GM13977 (cell line): ENCODE measurements at places on chromosomes 5 and 9.

DNA sequence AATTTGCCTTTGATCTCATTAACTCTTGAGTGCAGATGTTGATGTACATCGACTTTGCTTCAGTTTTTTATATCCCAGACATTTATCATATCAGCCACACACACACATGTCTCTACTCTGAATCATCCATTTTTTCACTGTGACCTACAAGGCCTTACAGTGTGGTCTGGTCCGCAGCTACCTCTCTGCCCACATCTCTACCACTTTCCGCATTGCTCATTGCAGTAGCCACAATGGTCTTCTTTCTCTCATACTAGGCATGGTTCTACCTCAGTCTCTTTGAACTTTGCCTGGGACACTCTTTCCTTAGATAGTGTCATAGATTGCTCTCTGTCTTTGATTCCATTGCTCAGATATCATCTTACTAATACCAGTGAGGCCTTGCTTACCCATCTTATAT lies 87.9 kb upstream of the FSD1L start:
- peak; percentile 12 for DNase-seq

DNA sequence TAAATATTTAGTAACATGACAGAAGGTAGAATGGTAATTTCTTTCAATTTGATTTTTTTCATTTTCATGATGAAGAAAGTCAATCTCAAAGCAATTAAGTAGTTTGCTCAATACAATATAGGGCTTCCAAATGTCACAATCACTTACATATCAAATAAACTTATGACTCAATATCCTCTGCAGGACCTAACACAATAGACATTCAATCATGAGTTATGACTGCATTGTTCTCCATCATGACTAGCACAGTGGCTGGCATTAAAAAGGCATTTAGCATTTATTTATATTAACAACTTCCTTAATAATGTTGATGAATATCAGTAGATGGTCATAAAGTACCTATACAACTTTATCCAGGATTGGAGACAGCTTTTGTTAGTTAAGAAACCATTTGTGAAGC lies 1499.6 kb downstream of the EFNA5 start:
- DNase-seq: no peak

DNA sequence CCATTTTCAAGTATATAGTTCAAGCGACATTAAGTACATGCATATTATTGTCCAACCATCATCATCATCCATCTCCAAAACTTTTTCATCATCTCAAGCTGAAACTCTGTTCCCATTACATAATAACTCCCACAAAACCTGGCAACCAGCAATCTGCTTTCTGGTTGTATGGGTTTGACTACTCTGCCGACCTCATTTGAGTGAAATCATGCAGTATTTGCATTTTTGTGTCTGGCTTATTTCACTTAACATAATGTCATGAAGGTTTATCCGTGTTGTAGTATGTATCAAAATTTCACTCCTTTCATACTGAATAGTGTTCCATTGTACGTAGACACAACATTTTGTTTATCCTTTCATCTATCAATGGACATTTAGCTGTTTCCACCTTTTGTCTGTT lies 74.8 kb downstream of the SGCD start:
- no peak for DNase-seq

GRCh38 chr5:72749362-72749997 lies 67.0 kb upstream of the TNPO1 start:
- no peak for DNase-seq

- no peak for DNase-seq
These were observed 46.3 kb upstream of the GLIS3 start for GRCh38 chr9:4346131-4346530.

- DNase-seq: no peak
These were observed 142.2 kb upstream of the MAP3K1 start for GRCh38 chr5:56673171-56673570.

DNA sequence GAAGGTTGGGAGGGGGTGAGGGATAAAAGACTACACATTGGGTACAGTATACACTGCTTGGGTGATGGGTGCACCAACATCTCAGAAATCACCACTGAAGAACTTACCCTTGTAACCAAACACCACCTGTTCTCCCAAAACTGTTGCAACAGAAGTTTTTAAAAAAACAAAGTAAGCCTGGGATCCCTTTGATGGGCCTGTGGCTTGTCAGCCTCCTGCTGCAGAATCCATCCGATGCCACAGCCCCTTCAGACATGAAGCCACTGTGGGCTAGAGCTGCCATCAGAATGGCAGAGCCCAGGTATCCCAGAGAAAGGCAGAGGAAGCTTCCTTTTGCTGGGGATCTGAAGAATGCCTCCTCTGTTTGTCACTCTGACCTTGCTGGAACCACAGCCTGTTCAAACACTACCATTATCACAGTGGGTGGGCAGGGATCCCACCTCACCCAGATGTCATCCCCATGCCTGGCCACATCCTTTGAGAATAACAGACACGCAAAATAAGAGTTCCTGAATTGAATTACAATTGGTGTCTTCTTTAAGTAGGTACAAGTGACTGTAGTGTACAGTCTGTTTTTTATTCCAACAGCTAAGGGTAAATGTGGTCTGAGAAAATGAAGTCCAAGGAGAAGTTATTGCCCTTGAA lies 78.1 kb upstream of the DIRAS2 start:
- no peak for DNase-seq

DNA sequence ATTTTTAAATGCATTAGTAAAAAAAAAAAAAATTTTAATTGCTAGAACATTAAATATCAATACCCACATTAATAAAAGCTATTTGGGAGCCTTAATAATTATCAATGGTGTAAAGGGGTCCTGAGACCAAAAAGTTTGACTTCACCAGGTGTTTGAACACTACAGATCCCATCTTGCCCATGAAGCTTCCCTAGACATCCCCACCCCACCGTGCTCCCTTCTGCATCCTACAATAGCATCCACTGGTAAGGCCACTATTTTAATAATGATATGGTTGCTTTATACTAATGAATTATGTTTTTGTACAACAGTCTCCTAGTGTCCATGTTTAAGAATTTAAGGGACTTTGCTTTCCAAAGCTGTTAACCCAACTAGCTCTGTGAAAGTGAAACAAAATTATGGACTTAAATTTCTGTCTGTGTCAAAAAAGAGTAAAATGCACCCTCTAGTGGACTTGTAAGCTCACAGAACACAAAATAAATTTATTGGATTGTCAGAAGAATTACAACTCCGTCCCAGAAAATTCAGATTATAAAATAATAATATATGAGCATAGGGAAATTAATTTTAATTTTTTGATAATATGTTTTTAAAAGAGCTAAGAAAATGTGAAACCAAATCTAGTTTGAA lies 76.0 kb downstream of the ARL15 start:
- peak; percentile 48 for DNase-seq

DNA sequence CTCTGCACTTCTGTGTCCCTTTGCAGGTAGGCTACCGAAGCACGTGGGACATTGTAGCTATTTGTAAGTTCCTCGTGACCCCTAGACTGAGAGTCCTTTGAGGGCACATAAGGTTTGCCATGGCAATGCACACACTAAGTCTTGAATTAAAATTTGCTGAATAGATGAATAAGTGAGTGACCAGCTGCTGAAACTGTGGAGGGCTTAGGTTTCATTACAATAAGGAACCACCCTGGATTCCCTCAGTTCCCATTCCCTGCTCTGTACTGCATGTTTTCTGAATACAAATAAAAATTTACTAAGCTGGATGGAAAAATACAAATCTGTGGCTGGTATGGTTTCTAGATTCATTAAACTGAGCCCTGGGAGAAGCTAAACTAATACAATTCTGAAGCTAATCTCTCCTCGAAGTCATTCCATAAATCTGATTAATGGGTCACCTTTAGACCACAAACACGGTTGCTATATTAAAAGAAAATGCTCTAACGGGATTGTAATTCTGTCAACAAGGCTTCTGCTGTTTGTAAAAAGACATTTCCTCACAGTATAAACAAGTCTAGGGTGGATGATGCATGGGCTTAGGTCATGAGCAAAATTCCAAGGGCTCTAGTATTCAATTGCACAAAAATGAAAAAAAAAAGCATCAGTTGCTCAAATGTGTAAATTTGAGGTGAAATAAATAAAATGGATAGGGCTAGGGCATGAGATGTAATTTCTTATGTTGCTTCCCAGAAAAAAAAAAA lies 172.3 kb downstream of the ATP10B start:
- DNase-seq: no peak

DNA sequence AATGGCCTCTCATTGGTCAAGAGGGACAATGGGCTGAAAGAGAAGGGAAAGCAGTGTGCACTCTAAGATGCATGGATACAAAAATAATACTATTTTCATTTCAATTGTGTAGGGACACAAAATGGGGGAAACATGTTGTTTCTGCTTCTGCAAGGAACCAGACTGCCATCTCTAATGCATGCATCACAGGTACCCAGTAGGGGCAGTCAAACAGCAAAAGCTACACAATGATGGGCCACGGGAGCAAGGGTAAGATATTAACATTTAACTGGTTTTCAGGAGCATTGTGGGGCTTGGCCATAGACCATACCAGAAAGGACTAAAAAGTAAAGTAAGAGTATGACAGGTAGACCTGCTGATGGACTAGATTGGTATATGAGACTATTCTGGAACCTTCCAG lies 535.8 kb downstream of the SPATA31D1 start:
- no peak for DNase-seq

GRCh38 chr9:110835404-110835803 lies 166.8 kb downstream of the MUSK start:
- no peak for DNase-seq

GRCh38 chr5:165015126-165015525 lies 1509.7 kb downstream of the MAT2B start:
- DNase-seq: no peak

DNA sequence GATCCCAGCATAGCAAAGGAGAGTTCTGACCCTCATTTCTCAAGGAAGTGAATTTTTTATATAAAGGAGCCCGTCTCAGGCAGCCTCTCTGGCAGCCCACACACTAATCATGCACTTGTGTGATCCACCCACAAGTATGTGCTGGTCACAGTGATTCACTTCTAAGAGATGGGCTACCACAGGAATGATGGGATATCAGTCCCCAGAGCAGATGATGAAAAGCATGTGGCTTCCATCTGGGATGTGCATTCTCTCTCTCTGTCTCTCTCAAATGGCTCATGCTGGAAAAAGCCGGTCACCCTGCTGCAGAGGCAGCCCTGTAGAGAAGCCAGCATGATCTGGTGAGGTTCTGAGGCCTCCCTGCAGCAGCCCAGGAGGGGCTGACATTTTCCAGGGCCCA lies 74.2 kb upstream of the ADCY2 start:
- DNase-seq: no peak

GRCh38 chr5:33346534-33346933 lies 94.2 kb upstream of the TARS1 start:
- DNase-seq: no peak

DNA sequence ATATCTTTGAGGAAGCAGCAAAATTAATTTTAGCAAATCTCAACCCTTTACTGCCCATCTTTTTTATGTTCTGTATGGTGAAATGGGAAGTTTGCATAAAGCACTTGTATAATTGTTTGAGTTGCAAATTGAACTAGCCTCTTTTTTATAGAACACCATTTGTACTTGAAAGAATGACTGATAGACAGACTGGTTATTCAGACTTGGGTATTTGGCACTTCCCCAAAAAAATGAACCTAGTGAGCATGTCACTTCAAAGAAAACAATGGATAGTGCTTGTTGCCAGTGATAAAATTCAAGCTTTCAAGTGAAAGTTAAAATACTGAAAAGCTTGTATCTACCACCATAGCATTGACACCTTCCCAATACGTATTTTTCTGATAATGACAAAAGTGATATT lies 115.8 kb downstream of the ERCC6L2 start:
- DNase-seq: no peak

GRCh38 chr9:14339746-14340145 lies 25.8 kb upstream of the NFIB start:
- no peak for DNase-seq

GRCh38 chr5:55691265-55692105 lies 20.6 kb downstream of the SLC38A9 start:
- DNase-seq: peak; percentile 57

GRCh38 chr5:110354311-110354710 lies 372.2 kb downstream of the TMEM232 start:
- no peak for DNase-seq

DNA sequence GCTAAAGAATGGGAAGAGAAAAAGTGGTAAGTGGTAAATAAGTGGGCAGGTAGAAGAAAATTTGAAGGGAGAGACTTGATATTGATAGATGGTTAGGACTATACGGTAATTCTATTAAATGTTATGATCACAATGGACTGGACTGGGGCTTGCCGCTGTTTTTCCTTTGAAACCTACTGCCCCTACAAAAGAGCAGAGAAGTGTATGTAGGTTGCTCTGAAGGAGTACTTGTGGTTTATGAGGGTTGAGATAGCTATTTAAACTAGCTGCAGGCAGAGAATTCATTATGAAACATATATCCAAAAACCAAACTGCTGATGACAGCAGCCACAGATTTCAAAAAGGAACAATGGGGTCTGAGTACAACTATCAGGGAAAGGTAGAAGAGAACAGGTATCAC lies 16.8 kb upstream of the HK3 start:
- no peak for DNase-seq

DNA sequence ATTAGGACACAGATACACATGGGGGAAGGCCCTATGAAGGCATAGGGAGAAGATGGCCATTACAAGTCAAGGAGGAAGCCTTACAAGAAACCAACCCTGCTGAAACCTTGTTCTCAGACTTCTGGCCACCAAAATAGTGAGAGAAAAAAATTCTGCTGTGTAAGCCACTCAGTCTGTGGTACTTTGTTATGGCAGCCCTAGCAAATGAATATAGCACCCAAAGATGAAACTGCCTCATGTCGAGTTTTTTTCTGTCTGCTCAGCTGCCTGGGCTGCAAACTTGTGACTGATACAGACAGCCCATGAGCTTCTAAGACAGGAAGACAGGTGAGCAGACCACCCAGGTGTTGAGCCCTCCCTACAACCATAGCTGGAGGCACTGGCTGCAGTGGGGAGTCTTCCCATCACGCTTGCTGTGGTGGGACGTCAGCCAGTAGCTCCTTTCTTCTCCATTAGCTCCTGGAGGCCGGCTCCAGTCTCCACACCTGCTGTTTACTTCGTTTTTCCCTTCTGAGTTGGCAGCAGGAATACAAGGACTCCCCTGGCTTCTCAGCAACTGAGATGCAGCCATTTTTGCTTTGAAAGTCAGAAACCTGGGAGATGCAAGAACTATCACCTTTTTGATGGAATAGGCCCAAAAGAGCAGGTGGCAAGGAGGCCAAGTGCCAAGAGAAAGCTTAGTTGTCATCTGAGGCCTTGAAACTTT lies 164.9 kb downstream of the SEMA6A start:
- no peak for DNase-seq

DNA sequence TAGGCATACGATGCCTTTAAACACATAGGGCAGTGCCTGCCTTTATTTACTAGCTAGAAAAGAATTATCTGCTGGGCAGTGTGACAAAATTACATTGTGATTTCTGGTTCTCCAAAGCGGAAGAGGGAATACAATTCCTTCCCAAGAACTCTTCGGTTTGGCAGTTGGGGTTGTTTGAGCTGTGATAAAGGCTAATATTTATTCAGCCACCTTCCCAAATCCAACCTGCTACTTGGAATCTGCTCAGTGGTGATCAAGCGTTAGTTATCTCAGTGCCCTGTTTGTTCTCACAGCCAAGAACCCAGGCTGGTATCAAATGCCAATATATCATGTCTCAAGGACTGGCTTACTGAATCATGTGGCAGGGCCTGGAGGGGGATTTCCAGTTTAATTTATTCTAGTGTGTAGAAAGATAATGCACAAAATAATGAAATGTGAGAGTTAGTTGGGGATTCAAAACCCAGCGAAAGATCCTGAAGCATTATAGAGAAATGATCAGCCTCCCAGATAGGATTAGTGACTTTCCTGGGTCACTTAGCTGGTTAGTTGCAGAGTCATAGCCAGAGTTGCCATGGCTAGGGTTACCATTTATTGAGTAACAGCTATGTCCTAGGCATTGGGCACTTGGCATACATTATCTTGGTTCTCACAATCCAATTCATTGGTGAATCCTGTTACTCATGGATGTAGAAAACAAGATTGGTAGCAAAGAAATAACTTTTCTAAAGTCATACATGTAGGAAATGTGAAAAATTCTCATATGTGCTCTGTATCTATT lies 457.0 kb upstream of the KLF4 start:
- DNase-seq: no peak
